ENCODE measurements at places on chromosomes 4 and X.

DNA sequence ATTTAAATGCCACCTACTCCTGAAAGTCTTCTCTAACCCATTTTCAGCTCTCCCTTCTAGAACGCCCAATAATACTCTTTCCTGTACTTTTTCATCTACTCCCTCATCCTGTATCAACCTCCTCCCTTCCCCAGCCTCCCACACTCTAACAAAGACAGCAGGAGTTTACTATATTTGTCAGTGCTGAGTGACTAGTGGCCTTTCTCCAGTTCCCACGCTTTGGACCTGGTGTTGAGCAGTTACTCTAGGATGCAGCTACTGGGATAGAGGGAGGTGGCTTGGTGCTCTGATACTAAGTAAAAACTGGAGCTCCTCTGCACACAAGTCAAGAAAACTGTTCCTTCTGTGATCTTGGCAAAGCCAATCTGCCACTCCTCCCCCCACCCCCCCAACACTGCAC is 36.1 kb upstream of the KLHL13 start:
- DNase-seq, result no peak

GRCh38 chrX:96687776-96688175 is 3.1 kb downstream of the DIAPH2 start:
- no peak for DNase-seq

- DNase-seq, result no peak
Observed at GRCh38 chrX:41946989-41947612, 23.7 kb upstream of the CASK start.

DNA sequence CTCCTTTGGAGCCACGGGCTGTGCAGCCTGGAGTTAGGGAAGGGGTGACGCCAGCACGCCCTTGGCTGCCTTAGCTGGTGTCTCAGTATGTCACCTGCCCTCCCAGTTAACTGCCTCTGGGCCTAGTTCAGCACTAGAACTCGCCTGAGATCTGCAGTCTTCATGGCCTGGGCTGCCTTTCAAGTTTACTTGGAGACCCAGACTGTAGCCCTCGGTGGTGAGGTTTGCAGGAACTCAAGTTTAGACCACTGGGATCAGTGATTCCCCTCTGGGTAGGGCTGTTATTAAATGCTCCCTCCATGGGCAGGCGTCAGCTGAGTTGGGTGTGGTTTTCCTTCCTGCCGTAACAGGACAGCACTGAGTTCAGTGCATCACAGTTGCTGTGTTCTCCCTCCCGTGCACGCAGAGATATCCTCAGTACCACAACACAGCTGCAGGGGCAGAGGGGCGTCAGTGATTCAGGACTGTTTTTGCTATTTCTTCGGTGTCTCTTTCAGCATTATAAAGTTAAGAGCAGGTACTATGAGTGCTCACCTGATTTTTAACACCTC is 30.5 kb downstream of the PLAC8 start:
- DNase-seq, result no peak

DNA sequence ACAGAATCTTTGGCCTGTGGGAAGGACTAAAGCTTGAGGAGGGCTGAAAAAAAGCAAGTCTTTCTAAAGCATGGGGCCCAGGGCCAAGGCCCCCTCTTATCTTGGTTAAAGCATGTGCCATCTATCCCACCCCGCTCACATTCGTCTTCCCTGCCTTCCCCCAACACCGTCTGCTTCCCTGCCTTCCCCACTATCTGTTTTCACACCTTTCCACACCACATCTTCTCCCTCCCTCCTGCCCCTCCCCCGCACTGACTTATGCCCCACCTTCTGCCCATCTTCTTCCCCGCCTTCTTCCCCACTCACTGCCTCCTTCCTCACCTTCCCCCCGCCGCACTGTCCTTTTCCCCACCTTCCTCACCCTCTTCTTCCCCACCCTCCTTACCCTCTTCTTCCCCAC is 890 bp upstream of the NAP1L5 start:
- no peak for DNase-seq

- no peak for DNase-seq
Observed at GRCh38 chr4:61200187-61200915, at the start of gene ADGRL3. Gene ADGRL3, plus strand, starts transcription at chr4:61200326.

DNA sequence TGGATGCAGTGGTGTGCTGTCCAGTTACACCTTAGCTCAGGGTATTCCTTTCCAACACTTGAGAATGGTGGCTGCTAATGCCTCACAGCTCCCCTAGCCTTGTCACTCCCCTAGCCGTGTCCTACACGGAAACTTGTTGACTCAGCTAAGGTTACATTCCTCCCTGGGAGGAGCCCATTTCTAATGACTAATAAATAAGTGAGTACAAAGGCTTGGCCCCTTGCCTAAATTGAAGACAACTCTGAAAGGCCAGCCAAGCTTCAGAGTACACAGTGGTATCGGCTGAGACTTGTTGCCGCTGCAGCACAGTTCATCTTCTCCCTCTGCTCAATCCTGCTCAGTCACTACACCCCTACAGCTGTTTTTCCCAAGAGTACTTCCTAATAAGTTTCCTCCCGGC is 21.2 kb upstream of the SLC25A31 start:
- DNase-seq, result peak; percentile 75

DNA sequence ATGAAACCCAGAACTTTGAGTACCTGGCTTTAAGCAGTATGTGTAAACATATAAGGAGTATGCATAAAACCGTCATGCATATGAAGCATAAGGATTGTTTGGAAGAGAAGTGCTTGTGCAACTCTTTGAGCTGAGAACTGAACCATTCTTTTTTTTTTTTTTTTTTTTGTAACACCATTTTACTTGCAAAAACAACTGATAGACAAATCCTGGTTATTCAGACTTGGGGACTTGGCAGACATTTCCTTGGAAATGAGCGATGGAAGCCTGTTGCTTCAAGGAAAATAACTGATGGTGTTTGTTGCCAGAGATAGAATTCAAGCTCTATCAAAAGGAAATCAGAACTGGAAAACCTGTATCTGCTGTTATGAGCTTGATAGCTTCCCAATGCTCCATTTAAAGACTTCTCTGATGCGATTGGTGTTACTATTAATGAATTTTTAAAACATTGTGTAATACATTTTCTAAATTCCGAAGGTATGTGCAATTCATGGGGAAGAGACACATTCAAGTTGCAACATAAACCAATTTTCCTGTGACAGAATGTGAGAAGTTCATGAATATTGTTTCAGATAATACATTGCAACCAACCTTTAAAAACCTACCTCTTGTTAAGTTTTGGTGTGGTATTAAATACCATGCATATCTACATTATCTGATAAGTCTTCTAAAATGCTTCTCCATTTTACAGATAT is 47.0 kb upstream of the FAT1 start:
- DNase-seq, result no peak

DNA sequence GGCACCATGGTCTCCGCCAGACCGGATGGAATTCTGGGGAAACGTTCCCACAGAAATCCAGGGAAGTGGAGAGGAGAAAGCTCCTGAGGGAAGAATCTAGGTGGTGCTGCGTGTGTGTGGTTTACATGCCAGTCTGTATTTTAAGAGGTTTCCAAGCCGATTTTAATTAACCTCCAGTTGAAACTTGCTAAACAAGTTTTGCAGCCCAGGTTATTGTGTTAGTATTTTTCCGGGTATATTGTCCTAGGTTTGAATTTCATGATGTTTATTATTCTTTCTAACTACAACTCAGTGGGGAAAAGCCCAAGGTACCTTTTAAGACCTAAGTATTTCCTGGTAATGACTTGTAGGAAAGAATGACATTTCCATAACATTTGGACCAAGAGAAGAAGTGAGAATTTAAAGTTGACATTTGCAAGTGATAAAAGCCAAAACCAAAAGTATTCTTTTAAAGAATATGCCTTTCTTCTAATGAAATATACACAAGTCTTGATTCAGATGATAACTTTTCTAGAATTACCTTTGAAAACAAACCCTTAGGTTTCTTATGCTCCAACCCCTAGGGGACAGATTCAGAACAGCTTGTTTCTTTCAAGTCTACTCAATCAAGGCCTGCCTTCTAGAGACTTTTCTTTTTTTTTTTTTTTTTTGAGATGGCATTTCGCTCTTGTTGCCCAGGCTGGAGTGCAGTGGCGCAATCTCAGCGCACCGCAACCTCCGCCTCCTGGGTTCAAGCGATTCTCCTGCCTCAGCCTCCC is 14.6 kb downstream of the SAT1 start:
- DNase-seq, result no peak

DNA sequence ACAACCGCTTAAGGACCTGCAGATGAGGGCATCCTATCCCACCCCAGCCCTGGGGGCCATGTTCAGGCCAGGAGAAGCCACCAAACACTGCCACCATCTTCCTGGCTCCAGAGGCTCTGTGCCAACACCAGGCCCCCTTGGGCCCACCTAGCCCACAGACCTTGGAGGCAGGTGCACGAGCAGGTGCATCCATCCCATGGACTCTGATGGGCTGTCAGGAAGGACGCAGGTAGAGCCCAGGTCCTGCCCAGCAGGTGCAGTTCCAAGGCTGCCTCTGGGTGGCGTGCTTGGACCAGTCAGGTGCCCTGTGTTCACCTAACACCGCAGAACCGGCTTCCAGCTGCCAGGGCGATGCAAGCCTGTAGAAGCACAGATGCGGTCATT is 22.8 kb upstream of the PDE6B start:
- DNase-seq, result no peak

DNA sequence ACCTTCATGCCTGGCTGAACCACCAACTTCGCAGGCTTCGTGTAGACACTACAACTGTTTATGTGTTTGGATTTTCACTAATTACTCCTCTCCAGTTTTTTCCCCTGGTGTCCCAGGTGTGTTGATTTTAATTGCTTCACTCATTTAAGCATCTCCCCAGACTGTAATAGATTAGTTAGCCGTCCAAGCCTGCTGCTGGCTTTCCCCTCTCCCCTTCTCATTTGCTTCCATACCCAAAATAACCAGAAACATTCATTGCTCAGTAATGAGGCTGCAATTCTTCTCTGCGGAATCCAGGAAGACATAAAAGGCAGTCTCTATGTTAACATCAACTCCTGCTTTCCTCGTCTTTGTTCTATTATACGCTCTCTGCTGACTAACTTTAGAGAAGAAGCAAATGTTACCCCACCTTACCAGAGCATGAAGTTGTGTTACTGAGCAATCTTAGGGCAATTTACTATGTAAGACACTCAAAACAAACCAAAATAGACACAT is 37.9 kb upstream of the SCRG1 start:
- DNase-seq, result no peak

DNA sequence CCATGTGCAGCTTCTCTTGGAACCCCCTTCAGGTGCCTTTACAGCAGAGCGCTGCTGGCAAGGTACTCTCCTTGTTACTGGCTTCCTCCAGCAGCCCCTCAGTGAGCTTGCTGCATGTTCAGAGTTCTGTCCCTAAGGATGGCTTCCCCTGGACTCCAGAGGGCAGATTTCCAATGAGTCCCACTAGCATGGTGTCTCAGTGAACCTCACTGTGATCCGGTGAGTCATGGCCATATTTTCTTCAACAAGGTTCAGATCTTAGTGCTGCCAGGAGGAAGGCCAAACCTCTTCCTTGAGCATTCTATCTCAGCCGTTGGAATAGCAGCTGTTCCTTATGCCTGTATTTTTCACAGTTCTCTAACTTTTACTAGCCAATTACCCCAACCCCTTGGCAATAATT is 98.8 kb downstream of the CASK start:
- no peak for DNase-seq

DNA sequence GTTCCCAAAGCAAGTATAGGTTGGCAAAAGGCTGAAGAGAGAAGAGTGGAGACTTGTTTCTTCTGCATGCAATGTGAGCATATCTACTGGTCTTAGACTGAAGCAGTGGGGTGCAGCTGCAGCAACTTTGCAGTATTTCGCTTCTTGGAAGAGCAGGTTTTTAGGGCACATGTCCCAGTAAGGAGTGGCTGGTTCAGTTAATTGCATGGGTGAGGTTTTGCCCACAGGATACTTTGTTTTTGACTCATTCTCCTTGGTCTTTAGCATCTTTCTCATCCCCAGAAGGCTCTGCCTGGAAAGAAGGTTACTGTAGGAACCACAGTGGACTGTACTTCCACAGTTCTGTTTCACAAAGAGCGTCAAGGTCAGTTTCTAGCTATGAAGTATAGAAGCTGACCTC is 68.0 kb upstream of the NR3C2 start:
- no peak for DNase-seq

GRCh38 chr4:131978120-131978519 is 1171.0 kb upstream of the PCDH10 start:
- DNase-seq, result no peak

- DNase-seq, result no peak
Observed at GRCh38 chrX:13397878-13398818, 78.3 kb upstream of the ATXN3L start.

- no peak for DNase-seq
Observed at GRCh38 chr4:115923152-115923551, 809.7 kb upstream of the NDST4 start.

GRCh38 chrX:22999696-23000223 is at the start of gene DDX53:
Gene DDX53, plus strand, starts transcription at chrX:22999960. Its CDS starts 98 bp downstream, at chrX:23000058.
- no peak for DNase-seq

DNA sequence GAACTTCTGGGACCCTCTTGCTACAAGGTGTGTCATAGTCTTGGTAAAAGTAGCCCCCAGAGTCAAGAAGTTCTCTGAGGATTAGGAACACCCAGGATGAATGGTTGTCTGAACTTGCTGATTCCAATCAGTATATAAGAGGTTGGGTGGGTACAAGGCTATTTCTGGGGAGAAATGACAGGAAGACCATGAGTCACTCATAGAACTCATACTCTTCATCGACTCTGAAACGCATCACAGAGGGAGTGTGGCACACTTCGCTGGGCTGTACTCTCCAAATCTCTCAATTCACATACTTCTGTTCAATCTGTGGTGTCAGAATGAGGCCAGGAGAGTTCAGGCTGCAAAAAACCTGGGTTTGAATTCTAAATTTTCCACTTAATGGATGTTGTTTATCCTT is 193.2 kb upstream of the LEF1 start:
- no peak for DNase-seq

DNA sequence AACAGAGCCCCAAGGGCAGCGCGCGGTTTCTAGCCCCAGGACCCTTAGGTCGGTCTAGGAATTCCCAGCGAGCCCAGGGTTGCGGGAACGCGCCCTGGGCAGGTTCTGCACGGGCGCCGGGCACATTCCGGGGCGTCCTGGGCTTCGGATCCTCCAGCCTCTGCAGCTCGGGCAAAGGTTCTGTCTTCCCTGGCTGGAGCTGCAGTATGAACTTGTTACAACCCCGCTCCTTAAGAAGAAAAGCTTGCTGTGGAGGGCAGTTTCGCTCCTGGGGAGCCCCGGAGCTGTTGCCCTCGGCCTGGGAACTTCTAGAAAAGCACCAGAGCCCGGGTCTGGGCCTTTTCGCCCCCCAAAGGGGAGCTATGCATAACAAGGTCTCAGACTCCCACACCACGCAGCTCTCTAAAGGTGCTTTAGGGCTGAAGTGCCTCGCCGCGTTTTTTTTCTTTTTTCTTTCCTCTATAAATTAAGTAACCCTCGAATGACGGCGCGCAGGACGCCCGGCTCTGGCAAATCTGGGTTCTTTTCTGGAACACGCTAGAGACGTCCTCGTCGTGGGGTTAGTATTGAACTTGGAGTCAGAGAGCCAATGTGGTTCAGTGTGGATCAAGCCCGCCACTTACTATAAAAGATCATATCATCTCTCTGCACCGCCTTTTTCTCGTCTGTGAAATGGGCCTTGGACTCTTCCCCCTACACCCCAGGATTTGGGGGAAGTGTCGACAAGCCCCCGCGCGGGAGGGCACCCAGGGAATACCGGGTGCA is 5.7 kb downstream of the MSX1 start:
- no peak for DNase-seq

Measured in urinary bladder (tissue), 4 donors.